ENCODE measurements at places on chromosomes 6 and 20.
A peak's percentile ranks its signal among the peaks of the same experiment; 100 is the strongest.

GRCh38 chr6:142892254-142893021 is 52.5 kb downstream of the HIVEP2 start:
- DNase-seq, result no peak

DNA sequence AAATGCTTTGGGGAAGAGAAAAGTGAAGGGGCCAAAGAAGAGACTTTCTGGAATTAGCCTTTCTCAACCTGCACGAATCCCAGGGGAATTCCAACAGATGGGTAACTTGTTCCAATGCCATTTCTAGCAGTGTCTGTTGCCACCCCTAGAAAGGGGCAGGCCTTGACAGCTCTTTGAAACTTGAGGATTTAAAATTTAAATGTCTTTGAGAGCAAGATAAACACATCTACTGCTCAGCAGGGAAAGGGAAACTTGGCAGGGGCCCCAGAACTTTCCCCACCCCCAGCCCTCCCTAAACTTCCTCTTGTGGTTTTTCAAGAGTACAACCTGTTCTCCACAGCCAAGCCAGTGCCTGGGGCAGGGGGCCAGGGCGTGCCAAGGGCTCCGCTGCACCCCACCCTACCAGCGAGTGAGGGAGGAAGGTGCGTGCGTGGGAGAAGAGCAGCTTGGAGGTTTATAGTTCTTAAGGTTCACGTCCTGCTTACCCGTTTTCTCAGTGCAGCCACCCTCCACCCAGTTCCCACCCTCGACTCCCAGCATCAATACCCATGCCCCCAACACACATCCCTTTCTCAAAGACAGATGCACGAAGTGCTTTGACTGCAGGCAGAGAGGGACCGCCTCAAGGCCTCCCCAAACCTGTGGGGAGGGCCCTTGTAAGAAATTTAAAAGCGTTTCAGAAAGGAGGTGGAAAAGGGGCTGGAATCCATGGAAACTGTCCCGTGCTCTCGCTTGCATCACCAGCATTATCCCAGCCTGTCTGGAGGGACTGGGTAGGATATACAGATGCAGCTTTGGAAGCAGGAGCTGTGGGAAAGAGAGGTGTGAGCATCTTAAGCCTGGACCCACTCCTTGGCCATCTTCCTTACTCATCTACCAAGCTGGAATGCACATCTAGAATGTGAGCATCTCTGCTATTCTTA is 4.5 kb upstream of the TAF8 start:
- peak; percentile 62 for DNase-seq

DNA sequence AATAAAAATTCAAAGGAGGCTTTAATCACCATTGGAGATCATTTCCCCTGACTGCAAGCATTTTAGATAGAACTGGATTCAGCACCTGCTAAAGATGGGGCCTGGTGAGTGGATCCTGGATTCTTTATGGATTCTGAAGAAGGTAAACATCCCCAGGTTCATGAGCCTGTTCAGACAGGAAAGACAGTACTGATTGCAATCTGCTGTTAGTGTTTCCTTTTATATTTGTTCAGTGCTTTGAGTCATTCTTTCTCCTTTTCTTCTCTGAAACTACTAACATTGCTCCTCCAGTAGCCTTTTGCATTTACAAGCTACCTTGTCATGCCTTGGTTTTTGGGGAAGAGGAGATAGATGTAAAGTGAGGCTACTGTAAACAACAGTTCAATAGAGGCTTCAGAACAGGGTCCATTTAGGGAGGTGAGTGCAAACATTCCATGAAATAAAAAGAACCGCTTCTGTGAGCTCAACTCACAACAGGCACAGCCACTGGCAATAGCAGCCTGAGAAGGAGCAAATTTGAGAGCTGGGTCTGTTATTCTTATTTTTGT is 66.4 kb upstream of the PRL start:
- DNase-seq, result no peak

GRCh38 chr20:57616143-57616951 is 3.9 kb downstream of the ZBP1 start:
- no peak for DNase-seq

- no peak for DNase-seq
Observed at GRCh38 chr6:36065916-36066315, 38.3 kb downstream of the MAPK14 start.

- DNase-seq, result no peak
Observed at GRCh38 chr6:167232356-167232755, 58.8 kb upstream of the UNC93A start.

GRCh38 chr6:117018771-117019170 is 141.7 kb downstream of the RFX6 start:
- DNase-seq, result no peak

DNA sequence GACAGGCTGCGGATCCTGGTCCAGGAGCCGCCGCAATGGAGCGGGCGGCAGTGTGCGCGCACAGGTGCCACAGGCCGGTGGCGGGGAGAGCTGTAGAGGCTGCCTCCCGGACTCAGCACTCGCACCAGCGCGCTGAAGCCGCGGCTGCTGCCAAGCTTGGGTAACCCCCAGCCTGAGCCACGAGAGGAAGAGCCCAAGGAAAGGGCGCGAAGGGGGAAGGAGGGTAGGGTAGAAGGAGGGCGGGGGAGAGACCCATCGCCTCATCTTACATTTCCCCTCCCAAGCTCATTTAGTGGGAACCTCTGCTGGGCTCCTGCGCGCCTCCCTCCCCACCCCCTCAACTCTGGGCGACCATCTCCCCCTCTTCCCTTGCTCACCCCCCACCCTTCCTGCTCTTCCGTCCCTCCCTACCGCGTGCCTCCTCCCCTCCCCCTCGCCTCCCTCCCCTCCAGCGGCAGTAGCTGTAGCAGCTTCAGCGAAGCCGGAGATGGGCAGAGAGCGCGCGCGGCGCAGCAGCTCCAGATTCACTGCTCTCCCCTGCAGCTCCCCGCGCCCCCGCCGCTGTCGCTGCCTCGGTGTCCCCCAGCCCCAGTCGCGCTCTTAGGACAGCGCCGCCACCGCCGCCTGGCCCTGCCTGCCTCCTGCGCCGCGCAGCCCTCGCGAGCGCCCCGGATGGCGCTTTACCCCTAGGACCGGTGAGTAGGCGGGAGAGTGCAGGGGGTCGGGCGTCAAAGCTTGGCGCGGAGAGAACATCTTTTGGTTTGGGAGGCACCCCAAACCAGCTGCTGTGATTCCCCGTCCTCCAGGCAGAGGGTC is at the start of gene FUT9:
Gene FUT9, plus strand, starts transcription at position 457 of the 816 bp plus-strand sequence. CDS start 187,182 bp downstream, outside the sequence.
- peak; percentile 86 for DNase-seq

Data from kidney (tissue), 22 donors.